ENCODE measurements at places on chromosomes 12 and 14.

- no peak for DNase-seq
Observed at GRCh38 chr12:21476949-21477348, 24.5 kb downstream of the RECQL start.

GRCh38 chr12:101795786-101796185 lies 35.0 kb downstream of the GNPTAB start:
- no peak for DNase-seq

DNA sequence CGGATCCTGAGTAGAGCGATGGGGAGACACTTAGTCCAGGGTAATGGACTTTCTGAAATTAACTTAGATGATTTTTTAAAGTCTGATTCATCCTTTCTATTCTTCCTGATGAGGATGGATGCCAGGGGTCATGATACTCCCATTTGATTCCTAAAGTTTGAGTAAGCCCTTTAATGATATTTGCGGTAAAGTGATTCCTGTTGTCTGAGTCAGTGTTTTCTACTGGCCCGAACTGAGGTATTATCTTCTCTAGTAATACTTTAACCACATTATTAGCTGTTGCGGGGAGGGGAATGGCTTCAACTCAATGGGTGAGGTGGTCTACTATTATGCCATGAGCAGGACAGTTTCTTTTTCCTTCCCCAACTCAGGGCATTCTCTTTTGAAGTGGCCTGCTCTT lies 111.6 kb downstream of the RIN3 start:
- DNase-seq, result no peak

- no peak for DNase-seq
Observed at GRCh38 chr14:90137807-90138206, 76.0 kb downstream of the KCNK13 start.

- no peak for DNase-seq
Observed at GRCh38 chr12:53336181-53336681, at the start of gene SP7. TSS of gene SP7 (minus strand) at chr12:53336354. CDS start at chr12:53335646, 708 bp downstream.

- DNase-seq, result no peak
Observed at GRCh38 chr14:92412912-92413311, 89.9 kb downstream of the SLC24A4 start.

DNA sequence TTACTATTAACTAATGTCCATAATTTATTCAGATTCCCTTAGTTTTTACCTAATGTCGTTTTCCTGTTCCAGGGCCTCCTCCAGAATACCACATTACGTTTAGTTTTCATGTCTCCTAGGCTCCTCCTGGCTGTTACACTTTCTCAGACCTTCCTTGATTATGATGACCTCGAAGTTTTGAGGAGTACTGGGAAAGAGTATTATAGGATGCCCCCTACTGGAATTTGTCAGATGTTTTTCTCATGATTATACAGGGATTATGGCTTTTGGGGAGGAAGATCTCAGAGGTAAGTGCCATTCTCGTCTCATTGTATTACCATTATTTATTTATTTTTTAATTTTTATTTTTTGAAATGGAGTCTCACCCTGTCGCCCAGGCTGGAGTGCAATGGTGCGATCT lies 17.7 kb upstream of the C1S start:
- DNase-seq, result no peak

GRCh38 chr12:28409892-28410291 lies 219.6 kb downstream of the CCDC91 start:
- no peak for DNase-seq

DNA sequence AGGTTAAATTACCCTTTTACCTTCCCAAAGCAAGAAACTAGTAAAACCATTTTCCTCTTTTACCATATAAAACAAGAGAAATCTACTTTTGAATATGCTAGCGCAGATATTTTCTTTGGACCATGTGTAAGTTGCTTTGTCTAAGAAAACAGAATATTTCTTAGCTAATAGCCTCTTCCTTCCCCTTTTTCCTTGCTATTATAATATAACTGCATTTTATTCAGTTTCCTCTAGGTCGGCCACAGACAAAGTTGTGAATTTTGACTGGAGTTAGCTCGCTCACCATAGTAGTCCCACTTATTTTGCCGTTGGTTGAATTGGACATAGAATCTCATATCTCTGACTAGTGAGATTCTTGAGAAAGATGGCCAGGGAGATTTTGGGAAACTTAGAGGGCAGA lies 115.6 kb downstream of the PLEKHA5 start:
- no peak for DNase-seq

- no peak for DNase-seq
Observed at GRCh38 chr12:78034025-78034424, 203.3 kb downstream of the NAV3 start.

- no peak for DNase-seq
Observed at GRCh38 chr14:35741345-35742031, 67.6 kb downstream of the RALGAPA1 start.

GRCh38 chr14:101559624-101560533 lies 1.4 kb upstream of the DIO3 start:
- no peak for DNase-seq

GRCh38 chr14:94542811-94543440 lies 18.3 kb upstream of the SERPINA4 start:
- DNase-seq, result no peak

GRCh38 chr12:98771811-98772752 lies 127.0 kb downstream of the APAF1 start:
- DNase-seq, result no peak

DNA sequence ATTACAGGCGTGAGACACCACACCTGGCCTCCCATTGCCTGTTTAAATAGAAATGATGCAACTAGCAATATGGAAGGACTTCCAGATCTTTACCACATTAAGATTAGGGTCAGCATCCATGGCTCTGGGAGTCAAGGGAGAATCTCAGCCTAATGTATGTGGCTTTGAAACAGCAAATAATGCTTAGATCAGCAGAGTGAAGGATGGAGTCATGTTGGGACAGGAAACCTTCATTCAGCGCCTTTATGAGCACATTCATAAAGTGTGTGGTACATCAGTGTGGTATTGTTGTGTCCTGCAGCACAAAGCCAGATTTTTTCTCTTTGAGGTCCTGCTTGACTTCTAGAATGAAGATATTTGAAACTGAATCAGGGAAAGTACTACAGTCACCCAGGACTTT lies 15.3 kb upstream of the SPSB2 start:
- DNase-seq, result no peak

- DNase-seq, result no peak
Observed at GRCh38 chr14:60003991-60004390, 84.0 kb downstream of the LRRC9 start.

GRCh38 chr12:101117842-101118241 lies 92.2 kb downstream of the SLC5A8 start:
- no peak for DNase-seq

- DNase-seq, result no peak
Observed at GRCh38 chr12:72957454-72957853, 685.3 kb downstream of the TRHDE start.

DNA sequence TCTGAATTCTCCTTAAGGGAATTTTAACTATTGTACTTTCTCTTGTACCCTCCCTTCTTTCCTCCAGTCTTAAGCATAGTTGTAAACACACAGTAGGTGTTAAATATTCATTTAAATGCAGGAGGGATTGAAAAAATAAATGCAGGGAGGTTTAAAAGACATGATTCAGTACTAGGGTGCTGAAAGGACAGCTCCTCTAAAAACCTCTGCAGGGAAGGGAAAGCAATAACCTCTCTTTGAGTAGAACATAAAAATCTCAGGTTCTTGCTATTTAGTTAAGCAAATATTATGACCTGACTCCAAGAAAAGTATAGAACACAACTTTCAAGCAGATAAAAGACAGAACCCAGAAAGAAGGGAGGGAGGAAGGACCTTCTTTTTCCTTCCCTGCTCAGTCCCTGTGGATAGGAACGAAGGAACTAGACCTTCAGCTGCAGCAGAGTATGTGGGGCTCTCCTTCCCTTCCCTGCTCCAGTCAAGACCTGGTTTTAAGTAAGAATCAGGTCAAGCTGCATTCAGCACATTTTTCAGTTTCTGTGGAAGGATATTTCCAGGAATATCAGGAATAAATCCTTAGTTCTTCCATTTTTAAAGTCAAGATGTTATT lies 4.7 kb downstream of the MAP3K9 start:
- DNase-seq, result no peak

DNA sequence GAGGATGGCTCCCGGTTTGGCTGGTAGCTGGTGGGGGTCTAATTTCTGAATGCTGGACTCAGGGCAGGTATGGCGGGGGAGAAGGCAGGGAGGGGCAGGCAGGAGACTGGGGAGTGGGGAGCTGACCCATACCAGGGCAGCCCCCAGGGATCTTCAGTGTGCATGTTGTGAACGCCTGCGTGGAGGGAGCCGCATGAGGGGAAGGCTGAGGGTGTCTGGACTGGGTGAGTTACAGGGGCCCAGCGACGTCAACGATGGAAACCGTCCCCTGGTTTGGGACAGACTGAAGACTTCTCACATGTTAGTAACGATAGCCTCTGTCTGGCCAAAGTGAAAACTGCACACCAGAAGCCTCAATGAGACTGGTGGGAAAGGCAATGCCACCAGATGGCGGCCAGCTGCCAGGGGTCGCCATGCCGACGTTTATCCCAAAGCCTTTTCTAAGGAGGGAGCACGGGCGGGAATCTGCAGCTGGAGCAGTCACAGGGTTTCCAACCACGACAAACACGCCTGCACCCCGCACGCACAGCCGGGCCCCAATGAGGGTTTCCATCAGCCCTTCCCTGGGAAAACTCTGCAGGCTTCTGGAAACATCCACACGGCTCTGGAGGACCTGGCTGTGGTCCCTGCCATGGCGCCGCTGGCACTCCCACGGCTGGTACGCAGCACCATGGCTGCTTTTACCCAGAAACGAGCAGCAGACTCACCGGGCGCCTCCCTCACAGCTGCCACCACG lies 14.0 kb downstream of the PGAM5 start:
- peak; percentile 15 for DNase-seq

GRCh38 chr12:63036216-63036973 lies 101.4 kb upstream of the PPM1H start:
- DNase-seq, result no peak

- no peak for DNase-seq
Observed at GRCh38 chr12:110286623-110287022, 5.6 kb downstream of the ATP2A2 start.

- DNase-seq, result no peak
Observed at GRCh38 chr14:44528180-44528579, 21.1 kb upstream of the FSCB start.

GRCh38 chr12:124607681-124608425 lies 40.4 kb upstream of the NCOR2 start:
- DNase-seq, result no peak

- no peak for DNase-seq
Observed at GRCh38 chr14:79730953-79731352, 480.4 kb downstream of the DIO2 start.

Measured in anterior cingulate cortex (tissue), 58 donors.